Right ventricle myocardium inferior (tissue), 1 donor: ENCODE measurements at places on chromosomes 12 and 14. TPM values are rescaled to one million over a fixed set of nuclear protein-coding genes. Genes with fewer than 3 reads are reported as not detected.

DNA sequence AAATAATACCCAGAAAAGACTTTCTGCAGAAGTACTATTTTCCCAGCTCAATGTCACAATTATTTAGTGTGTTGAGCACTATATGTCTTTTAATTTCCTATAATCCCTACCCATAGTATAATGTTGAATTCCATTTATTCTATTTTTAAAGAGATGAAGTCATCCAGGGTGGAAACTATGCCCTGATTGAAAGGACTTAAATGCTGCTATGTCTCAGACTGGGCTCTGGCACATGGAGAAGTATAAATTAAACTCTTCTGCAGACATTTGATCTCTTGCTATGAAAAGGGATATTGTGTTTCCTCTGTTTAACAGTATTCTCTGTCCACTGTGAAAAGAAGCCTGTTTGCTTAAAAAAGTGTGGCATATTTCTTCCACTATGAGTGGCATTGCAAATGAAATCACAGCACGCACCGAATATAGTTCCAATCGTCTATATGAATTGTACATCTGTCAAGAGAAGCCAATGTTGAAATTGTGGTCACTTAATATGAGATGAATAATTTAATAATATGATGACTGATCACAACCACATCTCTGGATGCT, 192.3 kb downstream of the BCAT1 start:
- no peak for DNase-seq

DNA sequence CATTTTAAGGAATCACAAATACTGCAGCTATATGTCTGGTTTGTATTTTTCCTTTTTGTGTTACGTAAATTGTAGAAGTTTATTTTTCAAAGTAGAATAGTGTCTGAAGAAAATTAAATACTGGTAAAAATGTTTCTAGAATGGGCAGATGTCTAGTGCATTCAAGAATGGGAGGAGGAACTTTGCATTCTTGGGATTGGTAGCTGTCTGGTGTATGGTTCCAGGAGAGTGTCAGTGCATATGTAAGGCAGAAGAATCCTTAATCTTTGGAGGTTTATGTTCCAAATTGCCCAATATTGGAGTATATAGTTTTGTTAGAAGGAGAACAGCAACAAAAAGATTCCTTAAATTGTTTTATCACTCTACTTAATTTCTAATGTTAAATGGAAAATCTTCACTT, 13.5 kb downstream of the PAPOLA start:
- DNase-seq: no peak

GRCh38 chr12:88083634-88084033, 54.4 kb upstream of the C12orf50 start:
- DNase-seq: no peak

GRCh38 chr14:76808011-76808410, 4.7 kb downstream of the ANGEL1 start:
- no peak for DNase-seq

GRCh38 chr12:112686373-112686772, 105.2 kb upstream of the RPH3A start:
- no peak for DNase-seq

GRCh38 chr12:27779920-27780611, at the start of the genes KLHL42 and MANSC4:
TSS of gene KLHL42 (plus strand) at chr12:27780233. CDS start at chr12:27780331, 98 bp downstream.
TSS of gene MANSC4 (minus strand) at chr12:27780236. CDS start at chr12:27771276, 8,960 bp downstream.
- DNase-seq: peak; percentile 89

DNA sequence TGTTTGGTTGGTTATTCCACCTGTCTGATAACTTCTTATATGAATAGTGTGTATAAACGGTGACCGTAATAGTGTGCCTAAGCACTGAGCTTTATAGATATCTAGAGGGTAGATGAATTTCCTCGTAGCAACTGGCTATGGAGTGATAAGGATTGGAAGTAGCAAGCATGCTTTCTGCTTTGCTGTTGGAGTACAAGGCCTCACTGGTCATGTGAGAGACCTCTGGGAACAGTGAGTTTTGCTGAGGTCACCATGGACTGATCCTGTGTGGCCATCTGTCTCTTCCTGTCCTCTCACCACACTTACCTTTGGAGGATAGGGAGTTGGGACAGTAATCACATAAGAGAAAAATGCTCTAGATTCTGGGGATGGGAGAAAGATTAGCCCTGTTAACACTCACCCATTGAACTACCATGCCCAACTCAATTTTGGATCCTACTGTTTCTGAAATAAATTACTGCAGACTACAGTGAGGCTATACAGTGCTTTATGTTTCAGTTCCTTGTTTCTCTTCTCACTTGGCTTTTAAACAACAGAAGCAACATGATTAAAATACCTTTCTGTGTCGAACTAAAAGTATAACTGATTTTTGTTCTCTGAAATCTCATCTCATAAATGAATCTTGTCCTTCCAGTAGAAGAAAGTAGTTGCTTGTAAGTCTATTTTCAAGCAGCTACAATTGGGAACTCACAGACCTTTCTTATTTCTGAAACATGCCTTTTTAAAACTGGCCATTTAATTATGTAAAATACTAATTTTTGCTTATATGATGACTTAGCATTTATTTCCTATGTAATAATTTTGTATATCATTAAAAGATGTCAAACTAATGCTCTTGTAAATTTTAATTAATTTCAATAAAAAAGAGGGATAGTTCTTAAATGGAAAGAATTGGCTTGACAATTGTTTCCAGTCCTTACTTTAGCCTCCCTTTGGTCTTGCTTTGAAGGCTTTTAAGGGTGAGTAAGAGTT, 8.3 kb downstream of the TMX1 start:
- no peak for DNase-seq

The FGD6 gene
- 22.2 TPM for total RNA-seq

The SLC25A47 gene
- total RNA-seq: not detected

DNA sequence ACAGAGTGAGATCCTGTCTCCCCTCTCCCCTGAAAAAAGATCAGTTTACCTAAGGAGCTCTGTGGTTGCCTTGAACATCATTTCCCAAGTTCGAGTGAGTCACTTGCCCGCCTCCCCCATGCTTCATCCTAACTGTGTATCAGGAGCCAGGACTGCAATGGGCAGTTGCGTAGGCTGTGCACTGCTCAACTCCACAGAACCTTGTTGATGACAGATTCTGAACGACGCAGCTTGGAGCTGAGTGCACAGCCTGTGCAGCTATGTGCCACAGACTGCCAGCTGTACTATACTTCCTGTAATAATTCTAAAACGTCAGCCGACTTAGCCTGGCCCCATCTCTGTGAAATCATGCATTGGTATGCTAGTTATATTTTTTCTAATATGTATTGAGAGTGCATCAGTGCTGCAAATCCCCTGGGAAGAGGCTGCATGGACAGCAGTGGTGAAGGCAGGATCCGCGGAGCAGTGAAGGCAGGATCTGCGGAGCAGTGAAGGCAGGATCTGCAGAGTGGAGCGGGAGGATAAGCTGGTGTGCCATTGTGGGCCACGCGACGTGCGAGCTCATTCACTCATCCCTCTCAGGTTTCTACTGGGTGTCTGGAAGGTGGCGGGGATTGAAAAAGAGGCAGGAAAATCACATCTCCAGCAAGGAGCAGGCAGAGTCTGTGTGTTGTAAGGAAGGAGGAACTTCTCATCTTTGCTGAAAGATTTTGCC, 80.8 kb downstream of the GALNT9 start:
- no peak for DNase-seq

GRCh38 chr14:52552063-52552988, at the start of the genes GPR137C and TXNDC16:
TSS of gene GPR137C (plus strand) at chr14:52552836. CDS start at chr14:52553148, 312 bp downstream.
TSS of gene TXNDC16 (minus strand) at chr14:52552505. CDS start at chr14:52543557, 8,948 bp downstream.
- peak; percentile 100 for DNase-seq

- no peak for DNase-seq
Measured at GRCh38 chr12:13223179-13223804, 26.8 kb downstream of the EMP1 start.

The IRAK4 gene
- total RNA-seq: 6.2 TPM

GRCh38 chr12:101740566-101740965, 1.3 kb upstream of the SYCP3 start:
- DNase-seq: no peak

DNA sequence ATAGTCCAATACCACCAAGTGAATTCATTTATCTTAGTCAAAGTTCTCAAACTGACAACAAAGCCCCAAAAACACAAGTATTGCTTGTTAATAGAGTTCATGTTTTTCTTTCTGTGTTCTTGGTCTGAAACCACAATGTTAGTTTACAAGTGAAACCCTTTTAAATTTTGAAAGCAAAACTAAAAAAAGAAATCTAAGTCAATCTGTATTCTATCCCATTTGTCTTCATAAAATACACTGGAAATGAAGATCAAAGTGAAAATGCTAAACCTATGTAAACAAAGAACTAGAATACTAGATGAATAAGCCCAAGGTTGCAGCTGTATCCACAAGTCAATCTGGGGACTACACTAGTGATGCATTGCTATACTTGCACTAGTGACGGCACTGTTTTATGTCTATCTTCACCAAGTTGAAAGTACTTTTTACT, 10.4 kb downstream of the MAP4K5 start:
- DNase-seq: no peak

The ALG10 gene
- 3.7 TPM for total RNA-seq

GRCh38 chr14:91839749-91840148, 27.6 kb downstream of the TC2N start:
- no peak for DNase-seq

- DNase-seq: peak; percentile 55
Measured at GRCh38 chr14:104230119-104230815, 91.9 kb downstream of the KIF26A start.

DNA sequence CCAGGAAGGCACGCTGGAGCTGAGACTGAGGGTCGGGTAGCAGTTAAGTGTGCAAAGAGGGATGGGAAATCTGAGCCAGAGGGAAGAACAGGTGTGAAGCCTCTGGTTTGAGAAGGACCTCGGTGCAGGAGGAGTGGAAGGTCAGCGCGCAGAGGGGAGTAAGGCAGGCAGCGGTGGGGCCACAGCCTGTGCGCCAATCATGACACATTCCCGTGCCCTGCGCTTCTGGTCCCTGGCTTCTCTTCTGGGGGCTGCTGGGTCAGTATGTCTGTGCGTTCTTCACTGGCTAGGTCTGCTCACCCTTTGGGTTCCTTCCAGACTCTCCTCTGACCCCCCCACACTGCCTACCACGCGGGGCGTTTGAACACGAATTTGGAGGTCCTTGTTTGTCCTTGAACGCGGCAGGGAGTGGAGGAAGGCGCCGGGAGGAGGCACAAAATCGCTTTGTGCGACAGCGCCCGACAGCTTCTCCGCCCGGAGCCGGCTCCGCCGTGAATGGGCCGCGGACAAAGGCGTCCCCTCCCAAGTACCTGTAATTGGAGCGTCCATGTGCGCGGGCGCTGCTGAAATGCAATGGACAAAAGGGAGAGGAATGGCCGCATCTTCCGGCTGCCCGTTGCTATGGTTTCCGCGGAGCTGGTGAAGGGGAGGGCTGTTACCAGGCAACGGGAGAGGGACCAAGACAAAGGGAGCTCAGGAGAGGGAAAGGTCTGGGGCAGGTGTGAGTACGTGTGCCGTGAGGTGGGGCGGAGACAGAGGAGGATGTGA, 207.2 kb upstream of the SRRM4 start:
- DNase-seq: no peak

GRCh38 chr12:23950210-23950774, 822 bp upstream of the SOX5 start:
- no peak for DNase-seq

DNA sequence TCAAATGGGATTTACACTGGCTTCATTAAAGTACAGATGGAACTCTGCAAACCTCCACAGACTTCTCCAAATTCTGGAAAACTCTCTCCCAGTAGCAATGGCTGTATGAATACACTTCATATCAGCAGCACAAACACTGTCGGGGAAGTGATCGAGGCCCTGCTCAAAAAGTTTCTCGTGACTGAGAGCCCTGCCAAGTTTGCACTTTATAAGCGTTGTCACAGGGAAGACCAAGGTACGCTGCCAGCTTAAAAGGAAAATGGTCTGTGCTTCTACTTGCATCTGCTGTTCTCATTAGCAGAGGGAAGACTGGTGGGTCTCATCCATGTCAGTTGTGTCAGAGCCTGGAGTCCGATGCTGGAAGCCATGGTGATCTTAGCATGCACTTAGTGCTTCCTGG, 71.0 kb downstream of the GNS start:
- no peak for DNase-seq

The CCDC175 gene
- total RNA-seq: not detected

- no peak for DNase-seq
Measured at GRCh38 chr12:131283191-131283861, 329.6 kb downstream of the ADGRD1 start.

The CCDC184 gene
- 1.0 TPM for total RNA-seq

DNA sequence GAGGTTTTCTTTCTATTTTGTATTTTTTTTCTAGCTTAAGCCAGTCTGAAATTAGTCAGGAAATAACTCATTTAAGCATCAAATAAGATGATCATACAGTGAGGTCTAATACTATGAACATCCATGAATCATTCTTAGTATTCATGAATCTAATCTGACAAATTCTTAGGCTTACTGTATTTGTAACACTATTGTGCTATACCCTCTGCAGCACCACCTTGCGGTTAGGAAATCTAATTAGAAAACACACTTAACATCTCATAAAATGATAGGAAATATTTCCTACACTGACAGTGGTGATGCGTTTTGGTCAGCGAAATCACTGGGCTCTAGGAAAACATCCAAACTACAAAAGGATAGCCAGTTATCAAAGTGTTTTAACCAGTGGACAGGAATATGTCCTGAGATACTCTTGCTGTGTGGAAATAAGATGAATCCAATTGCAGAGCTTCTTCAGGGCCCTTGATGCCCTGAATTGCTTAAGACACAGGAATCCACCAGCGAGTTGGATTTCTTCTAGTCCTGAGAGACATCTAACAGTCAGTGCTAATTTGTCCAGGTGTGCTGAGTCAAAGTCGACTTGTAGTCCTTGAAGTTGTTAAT, 109.3 kb upstream of the MYF6 start:
- DNase-seq: no peak

- no peak for DNase-seq
Measured at GRCh38 chr12:78118486-78118885, 287.8 kb downstream of the NAV3 start.

The B4GALNT1 gene
- total RNA-seq: 7.3 TPM

DNA sequence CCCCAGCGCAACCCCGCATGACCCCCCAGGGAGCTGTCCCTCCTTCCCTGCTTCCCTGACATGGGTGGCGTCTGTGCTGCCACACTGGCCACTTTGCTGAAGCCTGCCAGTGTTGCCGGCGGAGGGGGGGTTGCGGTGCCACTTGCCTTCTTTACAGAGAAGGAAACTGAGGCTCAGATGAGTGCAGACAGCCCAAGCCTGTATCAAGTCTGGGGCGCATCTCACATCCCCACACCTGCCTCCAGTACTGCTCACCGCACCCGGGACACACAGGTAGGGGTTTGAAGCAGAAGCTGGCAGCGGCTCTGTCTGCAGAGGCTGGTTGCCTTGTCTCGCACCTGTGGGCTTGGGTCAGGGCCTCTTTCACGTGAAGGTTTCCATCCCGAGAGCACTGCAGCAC, 104.7 kb upstream of the RTL1 start:
- DNase-seq: no peak

- peak; percentile 80 for DNase-seq
Measured at GRCh38 chr14:91573894-91574837, 64.1 kb upstream of the PPP4R3A start.

DNA sequence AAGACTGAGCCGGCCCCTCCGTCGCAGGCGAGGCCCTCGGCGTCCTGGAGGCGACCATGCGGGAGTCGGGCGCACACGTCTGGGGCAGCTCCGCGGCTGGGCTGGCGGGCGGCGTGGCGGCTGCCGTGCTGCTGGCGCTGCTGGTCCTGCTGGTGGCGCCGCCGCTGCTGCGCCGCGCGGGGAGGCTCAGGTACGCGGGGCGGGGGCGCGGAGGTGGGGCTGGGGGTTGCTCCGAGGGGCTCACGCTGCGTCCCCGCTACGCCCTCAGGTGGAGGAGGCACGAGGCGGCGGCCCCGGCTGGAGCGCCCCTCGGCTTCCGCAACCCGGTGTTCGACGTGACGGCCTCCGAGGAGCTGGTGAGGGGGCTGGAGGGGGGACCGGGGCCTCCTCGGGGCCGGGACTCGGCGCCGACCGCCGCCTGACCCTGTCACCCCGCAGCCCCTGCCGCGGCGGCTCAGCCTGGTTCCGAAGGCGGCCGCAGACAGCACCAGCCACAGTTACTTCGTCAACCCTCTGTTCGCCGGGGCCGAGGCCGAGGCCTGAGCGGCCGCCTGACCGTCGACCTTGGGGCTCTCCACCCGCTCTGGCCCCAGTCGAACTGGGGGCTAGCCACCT, 7.8 kb downstream of the AMN start:
- no peak for DNase-seq
